Astrocyte of the spinal cord (primary cell): ENCODE measurements at places on chromosomes 1 and 21.

DNA sequence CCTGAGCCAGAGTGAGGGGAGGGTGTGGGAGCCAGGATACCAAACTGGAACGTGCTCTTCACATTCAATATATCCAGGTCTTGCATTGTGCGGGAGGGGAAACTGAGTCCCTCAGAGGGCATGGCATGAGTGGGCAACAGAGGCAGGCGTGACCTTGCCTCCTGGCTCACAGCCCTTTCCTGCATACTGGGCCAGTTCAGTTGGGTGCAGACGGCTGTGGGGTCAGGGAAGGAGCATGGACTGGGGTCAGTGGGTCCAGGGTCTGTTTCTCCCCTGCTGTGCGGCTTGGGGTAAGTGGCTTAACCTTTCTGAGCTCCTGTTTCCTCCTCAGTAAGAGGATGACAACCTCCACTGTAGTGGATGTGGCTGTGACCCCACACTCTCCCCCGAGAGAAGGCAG, 16.6 kb downstream of the SERINC2 start:
- DNase-seq, result no peak

- peak; percentile 42 for DNase-seq
Observed at GRCh38 chr1:22778862-22779520, 68.4 kb downstream of the EPHB2 start.

DNA sequence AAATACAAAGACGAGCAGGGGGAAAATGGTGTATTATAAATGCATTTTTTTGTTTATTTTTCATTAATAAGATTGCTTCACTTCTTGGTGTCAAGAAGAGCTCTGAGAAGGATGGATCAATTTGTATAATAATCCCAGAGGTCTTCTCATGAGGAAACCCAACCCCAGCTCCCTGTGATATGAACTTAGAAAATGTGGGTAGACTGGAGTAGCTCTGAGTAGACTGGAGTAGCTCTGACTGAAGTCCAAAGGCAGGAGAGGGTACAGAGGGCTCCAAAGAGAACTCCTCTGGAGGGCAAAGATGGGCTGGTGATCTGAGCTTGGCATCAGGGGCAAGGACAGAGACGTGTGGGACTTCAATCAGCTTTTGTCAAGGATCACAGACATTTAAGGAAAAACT, 21.4 kb downstream of the CDCP2 start:
- no peak for DNase-seq

- DNase-seq, result peak; percentile 64
Observed at GRCh38 chr1:55833529-55834091, 618.4 kb upstream of the USP24 start.

DNA sequence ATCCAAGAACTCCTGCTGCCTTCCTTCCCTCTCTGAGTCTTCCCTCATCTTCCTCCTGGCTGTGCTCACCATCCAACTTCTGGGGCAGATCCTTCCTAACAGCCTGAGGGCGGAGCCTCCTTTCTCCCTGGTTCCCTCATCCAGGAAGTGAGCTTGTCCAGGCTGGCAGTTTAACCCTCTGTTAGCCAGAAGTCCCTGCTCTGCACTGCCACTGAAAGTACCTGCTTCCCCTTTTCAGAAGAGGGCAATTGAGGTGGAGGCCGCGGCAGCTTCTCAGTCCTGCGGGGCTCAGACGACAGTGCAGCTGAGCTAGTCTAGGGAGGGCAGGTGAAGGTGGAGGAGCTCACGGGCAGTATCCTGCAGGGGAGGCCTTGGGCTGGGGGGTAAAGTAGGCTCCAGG, 149.1 kb downstream of the FCRL5 start:
- peak; percentile 9 for DNase-seq

DNA sequence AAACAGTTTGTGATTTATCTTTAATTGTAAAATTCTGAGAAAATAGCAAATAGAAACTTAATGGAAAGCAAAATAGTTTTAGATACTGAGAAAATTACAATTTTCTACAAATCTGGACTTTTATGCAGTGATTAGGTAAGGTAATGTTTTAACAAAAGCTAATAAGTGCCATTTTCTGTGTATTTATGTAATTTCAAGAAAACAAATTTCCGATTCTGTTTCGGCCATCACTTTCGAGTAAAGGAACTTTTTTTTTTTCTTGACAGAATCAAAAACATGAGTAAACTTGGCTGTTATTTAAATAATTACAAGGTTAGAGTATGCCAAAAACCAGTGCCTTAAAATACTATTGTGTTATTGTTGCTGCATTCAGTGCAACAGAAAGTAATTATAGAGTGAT, 280.4 kb upstream of the C1orf105 start:
- no peak for DNase-seq

DNA sequence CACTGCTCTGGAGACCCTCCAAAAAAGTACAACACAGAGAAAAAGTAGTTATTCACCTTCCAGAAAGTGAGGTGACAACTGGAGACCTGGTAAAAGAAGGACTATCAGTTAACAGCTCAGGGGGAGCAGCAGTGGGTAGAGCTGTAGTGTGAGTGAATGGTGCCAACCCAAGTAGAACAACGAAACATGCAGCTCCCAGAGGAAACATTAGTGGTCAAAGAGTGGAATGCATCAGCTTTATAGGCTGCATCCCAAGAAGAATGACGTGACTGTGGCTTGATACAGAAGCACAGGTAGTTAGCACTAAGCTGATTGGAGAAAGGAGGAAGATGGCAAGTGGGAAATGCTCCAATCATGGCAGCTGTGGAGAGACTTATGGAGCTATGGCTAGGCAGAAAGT, 275.7 kb upstream of the CAMK1G start:
- DNase-seq, result no peak

- DNase-seq, result peak; percentile 2
Observed at GRCh38 chr1:153921803-153922075, 1.0 kb downstream of the GATAD2B start.

- peak; percentile 49 for DNase-seq
Observed at GRCh38 chr1:191134796-191135195, 657.1 kb upstream of the BRINP3 start.

DNA sequence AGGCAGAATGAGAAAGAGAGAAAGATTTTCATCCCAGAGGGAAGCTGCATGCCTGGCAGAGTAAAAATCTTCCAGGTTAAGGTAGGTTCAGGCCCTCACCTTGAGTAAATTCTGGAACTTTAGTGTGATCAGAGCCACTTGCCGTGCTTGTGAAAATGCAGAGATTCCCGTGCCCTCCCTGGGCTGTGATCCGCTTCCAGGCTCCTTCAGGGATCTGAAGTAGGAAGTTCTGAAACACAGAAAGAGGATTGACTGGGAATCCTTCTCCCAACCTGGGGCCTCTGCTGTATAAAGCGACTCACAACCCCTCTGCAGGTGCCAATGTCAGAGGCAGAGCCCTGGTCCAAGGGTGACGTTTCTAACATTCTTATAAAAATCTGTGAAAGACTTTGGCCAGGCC, 26.6 kb downstream of the NUAK2 start:
- DNase-seq, result no peak

DNA sequence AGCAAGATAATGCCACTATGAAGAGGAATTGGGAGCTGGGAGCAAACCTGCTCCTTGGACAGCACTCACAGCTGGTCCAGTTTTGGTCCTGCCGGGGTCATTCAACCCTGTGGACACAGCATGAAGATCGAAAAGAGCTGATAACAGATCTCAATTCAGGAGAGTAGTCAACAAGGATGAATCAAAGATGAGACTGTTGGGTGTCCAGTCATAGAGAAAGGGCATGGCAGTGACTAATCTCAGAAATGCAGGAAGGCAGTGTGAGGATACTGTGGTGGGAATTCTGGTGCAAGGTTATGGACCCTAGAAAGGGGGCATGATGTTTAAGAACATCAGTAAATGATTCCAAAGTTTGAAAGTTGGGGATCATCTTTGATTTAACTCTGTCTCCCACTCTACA, 261.4 kb upstream of the ZP4 start:
- no peak for DNase-seq

DNA sequence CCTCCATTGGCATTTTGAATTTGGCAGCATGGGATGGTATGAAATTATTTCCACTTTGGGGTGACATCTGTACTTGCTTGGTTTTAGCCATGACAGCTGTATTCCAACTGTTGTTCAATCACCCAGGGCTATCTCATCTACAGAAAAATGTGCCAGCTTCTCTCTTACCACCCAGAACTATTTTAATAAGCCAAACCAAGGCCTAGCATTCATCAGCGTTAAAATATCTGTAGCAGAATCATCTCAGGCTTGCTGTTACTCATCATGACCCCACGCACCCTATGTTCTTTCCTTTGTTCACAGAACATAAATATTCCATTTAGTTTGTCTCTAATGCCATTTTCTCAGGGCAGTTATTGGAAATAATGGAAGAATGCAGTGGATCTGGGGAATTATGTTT, 49.8 kb downstream of the GIPC2 start:
- peak; percentile 90 for DNase-seq

DNA sequence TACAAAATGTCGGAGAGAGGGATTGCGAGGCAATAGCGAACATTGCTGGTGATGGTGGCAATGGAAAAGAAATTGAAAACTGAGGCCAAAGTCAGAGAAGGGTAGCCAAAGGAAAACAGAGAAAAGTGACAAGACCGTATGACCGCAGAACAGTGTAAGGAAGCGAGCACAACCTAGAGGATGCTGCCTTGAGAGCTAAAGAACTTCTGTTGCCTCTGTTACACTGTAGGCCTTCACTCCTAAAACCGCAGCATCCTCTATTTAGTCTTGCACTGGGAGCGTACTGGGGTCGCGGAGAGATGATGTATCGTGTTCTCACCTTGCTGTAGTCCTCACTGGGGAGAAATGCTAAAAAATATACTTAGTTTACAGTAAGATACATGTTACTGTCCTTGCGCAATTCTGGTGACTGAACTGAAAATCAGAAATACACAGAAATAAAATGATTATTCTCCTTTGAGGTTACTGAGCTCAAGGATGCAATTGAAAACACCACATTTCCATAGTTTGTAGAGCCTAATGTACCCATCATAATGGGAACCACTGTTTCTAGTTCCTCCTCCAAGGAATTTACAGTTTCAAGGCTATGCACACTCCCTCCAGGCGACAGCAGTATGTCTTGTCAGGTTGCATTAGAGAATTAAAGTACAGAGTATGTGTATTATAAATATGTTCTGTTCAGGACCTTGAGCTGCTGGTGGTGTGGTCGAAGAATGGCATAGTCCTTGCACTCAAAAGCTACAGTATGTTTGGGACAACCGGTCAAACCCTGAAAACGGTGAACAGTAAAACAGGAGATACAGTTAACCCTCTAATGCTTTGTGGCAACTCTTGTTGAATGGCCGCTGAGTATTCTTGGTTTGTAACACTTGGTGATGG, 1.3 kb downstream of the NEK7 start:
- no peak for DNase-seq

- no peak for DNase-seq
Observed at GRCh38 chr1:1169429-1170214, 4.1 kb upstream of the TTLL10 start.
